ENCODE measurements at places on chromosomes 5 and 9.

GRCh38 chr9:21873540-21874221 is 71.2 kb downstream of the MTAP start:
- DNase-seq: no peak

- DNase-seq: no peak
These were observed 317.8 kb downstream of the PRDM9 start for GRCh38 chr5:23825196-23825595.

DNA sequence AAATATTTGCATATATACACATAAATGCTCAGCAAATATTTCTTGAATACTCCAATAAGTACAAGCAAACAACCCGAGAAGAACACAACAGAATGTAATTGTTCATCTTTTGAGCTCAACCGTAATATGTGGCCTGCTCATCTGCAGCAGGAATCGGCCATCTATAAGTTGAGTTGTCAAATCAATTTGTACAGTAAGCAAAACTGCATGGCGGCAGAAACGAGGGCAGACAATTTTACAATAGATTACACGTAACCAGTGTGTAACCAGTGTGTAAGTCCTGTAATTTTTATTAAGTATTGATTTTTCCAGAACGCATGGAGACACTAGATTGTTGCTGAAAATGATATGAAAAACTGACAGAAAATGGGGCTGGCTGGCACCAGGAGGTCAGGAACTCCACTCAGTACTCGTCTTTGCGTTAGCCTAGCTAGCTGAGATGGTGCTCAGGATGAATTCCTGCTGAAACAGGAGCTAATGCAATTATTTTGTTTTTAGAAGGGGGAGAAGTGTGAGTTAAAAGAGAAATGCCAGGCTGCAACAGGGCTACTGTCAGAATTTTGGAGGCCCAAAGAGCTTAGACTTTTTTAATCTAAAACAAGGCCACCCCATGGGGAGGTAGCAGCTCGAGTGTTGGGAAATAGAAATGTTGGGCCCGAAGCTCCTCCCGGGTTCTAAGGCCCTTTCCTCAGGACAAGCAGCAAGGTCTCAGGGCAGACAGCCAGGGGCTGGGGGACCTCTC is 682 bp downstream of the DHX29 start:
- no peak for DNase-seq

- DNase-seq: no peak
These were observed 1.4 kb downstream of the KCNV2 start for GRCh38 chr9:2718698-2719033.

DNA sequence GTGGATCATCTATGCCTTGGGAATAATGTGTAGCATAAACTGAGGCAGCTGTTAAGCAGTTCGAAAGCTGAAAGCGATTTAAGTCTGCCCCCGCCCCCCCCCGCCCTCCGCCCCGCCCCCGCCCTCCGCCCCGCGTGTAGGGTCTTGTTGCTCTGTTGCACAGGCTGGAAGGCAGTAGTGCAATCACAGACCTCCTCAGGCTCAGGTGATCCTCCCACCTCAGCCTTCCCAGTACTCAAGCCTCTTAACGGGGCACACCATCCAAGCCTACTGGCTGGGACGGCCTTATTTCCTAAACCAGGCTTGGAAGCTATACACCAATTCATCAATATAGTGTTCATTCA is 945 bp downstream of the ANKDD1B start:
- DNase-seq: no peak

DNA sequence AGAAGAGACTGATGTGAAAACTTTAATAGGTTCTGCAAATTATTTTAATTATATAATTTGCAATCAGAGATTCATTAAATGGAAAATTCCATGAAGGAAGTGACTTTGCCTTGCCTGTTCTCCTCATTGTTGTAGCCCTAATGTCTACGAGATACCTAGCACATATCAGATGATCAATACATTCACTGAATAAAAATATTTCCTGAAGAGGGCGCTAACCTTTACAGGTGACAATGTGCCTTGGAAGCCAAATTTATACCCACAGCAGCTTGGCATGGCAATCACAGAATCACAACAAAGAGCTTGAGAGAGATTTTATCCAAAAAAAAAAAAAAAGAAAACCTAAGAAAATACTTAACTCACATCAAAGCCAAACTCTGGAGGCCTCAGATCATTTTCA is 17.4 kb downstream of the HAUS6 start:
- DNase-seq: peak; percentile 12

GRCh38 chr5:166367391-166367790 is 1924.1 kb upstream of the WWC1 start:
- DNase-seq: no peak

DNA sequence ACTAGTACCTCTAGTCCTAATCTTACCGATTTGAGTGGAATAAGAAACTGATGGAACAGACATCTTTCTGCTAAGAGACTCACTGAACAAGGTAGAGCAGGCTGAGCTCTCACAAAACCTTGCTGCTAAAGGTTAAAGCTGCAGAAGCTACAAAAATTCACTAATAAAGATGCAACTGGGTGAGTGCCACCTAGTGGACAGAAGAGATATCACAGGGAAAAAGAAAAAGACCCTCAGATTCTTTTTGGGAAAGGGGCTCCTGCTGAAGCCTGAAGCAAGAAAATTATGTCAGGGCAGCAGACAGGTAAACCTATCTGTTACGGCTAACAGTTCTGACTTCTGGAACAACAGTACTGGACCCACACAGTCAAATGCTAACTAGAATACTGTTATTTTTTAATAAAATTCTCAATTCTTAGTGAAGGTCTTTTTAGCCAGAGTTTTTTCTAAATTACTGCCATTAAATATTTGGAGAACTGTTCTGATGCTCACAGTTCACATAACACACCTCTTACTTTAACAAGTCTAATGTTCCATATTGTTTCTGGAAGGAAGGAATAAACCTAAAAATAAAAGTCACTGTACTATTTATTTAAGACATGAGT is 51.2 kb downstream of the DIAPH1 start:
- peak; percentile 44 for DNase-seq

All from suppressor macrophage (primary cell).